ENCODE measurements at places on chromosomes 13 and 19.

- DNase-seq, result peak; percentile 67
These were observed at the start of gene IL12RB1 for GRCh38 chr19:18086590-18087138. Gene IL12RB1 (minus strand): TSS chr19:18086934. CDS start chr19:18086823, 111 bp downstream.

DNA sequence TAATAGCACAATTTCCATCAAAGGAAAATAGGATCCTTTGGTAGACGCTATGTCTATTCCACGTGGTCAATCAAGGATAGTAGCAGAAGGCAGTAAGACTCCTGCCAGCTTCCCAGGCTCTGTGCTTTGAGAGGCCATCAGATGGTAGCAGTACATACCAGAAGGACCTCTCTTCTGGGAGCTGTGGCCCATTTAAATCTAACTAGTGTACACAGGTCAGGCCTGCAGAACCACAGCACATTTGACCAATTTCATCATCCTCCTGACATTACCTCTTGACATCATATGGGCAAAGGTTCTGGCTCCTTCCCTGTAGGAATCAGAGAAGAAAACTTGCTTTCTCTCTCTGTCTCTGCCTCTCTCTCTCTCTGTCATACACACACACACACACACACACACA is 229.6 kb upstream of the HTR2A start:
- DNase-seq, result no peak

DNA sequence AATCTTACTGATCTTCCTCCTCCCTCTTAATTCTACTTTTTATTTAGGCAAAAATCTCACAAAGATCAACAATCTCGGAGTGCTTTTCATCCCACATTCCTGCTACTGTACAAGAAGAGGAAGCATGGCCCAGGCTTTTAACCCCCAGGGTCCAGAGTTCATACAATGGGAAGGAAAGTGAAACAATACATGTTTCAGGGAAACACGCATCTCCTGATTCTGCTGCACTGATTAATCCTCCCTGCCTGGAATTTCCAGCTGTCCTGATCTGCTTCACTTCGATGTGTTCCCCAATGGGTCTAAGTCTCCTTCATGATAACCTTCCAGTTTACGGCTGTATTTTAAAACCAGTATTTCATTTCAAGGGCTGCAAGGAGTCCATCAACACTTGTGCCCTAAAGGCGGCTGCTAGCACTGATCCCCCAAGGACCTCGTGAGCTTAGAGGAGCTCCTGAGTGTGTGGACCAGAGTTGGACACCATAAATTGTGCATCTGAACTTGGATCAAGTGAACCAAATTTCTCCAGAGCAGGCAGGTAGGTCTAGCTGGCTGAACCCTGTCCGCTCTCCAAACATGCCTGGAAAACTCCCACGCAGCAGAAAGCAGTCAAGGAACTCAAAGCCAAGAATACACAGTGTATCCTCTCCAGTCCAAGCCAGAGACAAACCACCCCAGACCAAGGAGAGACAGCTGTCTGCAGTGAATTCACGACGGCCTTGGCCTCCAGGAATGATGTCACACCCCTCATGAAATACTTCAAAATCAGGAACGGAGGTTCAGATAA is 44.3 kb downstream of the COL4A1 start:
- no peak for DNase-seq

- no peak for DNase-seq
These were observed 42.2 kb upstream of the RCBTB2 start for GRCh38 chr13:48575031-48575430.

GRCh38 chr19:35521124-35521743 is 6.9 kb downstream of the SBSN start:
- DNase-seq, result no peak

DNA sequence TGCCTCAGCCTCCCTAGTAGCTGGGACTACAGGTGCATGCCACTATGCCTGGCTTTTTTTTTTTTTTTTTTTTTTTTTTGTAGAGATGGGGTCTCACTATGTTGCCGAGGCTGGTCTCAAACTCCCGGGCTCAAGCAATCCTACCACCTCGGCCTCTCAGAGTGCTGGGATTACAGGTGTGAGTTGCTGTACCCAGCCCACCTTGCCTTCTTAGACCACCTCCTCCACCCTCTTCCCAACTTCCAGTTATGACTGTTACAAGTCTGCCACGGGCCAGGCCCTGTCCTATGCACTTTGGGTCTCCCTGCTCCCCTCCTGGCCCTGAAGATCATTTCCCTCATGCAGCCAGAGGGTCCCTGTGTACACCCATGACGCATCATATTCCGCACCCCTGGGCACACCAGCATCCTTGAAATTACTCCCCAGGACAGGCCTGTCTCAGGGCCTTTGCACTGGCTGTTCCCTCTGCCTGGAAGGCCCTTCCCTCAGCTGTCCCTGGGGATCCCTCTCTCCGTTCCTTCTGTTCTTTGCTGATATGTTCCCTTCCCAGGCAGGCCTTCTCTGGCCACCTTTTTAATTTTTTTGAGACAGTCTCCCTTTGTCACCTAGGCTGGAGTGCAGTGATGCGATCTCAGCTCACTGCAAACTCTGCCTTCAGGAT is 3.0 kb downstream of the LGALS4 start:
- no peak for DNase-seq

GRCh38 chr13:81683521-81683920 is 1342.6 kb upstream of the SPRY2 start:
- no peak for DNase-seq

DNA sequence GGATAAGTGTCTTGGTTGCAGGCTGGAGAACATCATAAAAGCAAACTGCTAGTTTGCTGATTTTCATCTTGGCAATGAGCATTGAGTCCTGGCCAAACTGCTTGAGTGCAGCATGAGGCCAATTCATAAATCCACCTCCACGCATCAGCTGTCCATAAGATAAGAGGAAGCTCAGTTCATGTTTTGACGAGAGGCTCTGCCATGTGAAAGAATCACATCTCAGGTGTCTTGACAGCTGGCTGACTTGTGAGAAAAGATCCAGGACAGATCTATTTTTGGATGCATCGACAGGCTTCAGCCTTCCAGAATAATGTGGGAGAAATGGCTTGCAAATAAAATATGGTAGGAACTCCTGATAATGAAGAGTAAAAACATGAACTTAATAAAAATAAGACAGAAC is 5.4 kb upstream of the ZNF682 start:
- DNase-seq, result no peak

GRCh38 chr13:98410612-98411011 is 166.3 kb downstream of the STK24 start:
- DNase-seq, result no peak

- DNase-seq, result no peak
These were observed 2074.5 kb upstream of the PCDH20 start for GRCh38 chr13:63490149-63490548.

- DNase-seq, result no peak
These were observed 47.5 kb downstream of the COLGALT1 start for GRCh38 chr19:17602872-17603510.

DNA sequence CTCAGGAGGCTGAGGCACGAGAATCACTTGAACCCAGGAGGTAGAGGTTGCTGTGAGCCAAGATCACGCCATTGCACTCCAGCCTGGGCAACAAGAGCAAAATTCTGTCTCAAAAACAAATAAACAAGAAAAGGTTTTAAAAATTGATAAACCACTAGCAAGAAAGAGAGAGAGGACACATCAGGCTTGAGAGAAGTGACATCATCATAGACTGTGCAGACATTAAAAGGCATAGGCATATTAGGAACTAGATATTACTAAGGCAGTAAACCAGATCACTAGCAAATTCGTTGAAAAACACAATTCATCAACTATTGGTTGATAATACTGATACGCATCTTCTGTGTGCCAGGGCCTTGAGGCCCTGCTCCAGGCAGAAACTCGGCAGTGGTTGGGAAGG is 7.7 kb downstream of the A1BG start:
- no peak for DNase-seq

GRCh38 chr13:25945596-25945995 is 106.2 kb downstream of the SHISA2 start:
- no peak for DNase-seq

DNA sequence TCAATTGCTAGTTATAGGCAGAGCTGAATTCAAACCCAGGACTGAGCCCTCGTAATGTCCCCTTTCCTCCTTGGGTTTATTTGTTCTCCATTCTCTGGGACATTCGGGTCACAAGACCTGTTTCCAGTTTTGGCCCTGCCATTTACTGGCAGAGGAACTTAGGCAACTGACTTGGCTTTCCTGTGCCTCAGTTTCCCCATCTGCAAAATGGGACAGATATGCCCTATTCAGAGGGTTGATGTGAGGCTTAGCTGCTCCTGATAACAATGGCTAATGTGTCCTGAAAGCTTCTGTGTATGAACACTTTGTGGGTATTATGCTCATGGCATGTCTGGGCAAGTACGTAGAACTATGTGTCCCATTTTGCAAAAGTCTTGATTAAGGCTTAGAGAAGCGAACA is 996 bp downstream of the ZNF524 start:
- DNase-seq, result no peak

GRCh38 chr19:510606-511100 is 3.4 kb downstream of the TPGS1 start:
- peak; percentile 96 for DNase-seq

DNA sequence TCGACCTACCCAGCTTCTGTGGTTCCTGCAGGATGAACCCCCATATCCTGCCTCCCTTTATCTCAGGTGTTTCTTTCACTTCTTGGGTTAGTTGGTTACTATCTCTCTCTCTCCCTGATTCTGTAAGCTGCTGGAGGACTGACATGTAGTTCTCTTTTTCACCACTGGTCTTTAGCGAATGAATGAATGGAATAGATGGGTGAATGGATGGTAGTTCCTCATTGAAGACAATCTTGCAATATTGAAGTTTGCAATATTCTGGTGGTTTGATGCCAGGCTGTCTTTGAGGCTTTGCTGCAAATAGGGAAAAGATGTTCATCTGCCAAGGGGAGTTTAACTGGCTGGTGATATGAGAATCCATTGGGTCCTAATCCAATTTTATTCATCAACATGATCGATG is 120.2 kb downstream of the UBL3 start:
- no peak for DNase-seq

DNA sequence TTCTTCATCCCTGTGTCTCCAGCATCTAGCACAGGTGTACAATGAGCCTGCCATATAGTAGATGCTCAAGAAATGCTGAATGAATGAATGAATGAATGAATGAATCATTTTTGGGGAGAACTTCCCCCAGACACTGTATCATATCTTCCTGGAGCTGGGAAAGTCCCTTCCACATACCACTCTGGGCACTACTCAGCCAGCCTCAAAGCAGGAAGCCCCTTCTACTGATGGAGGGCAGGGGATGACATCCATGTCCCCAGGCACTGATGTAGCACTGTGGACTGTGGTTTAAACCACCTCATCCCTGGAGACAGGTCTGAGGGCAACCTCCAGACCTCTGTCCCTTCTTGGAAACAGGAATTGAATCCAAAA is 4.8 kb downstream of the GNA15 start:
- no peak for DNase-seq

DNA sequence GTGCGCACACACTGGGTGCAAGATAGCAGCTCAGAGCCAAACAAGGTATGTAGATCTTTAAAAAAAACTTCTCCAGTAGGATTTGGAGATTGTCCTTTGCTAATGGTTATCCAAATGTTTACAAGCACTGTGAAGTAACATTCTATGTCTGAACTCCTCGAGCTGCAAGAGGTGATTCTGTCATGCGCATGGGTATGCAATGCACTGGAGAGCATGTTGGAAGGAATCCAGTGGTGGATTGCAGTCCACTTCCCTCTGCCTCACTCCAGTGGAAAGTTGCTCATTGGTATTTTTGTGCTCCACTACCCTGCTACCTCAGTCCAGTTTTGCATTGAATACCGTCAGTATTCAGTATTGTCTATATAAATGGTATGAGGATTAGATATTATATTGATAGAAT is 132.1 kb downstream of the ATP8A2 start:
- DNase-seq, result no peak

GRCh38 chr19:10418235-10418484 is 2.2 kb upstream of the PDE4A start:
- no peak for DNase-seq

GRCh38 chr19:1952635-1953034 is 11.7 kb downstream of the CSNK1G2 start:
- no peak for DNase-seq

DNA sequence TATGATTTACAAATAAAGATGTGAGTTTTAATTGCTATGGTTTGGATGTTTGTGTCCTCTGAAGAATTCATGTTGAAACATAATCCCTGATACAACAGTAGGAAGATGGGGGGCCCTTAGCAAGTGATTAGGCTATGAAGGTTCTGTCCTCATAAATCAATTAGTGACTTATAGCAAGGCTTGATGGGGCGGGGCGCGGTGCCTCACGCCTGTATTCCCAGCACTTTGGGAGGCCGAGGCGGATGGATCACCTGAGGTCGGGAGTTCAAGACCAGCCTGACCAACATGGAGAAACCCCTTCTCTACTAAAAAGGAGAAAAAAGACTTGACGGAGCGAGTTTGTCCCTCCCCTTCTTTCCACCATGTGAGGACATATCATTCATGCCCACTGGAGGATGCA is 2486.5 kb upstream of the PCDH20 start:
- no peak for DNase-seq

DNA sequence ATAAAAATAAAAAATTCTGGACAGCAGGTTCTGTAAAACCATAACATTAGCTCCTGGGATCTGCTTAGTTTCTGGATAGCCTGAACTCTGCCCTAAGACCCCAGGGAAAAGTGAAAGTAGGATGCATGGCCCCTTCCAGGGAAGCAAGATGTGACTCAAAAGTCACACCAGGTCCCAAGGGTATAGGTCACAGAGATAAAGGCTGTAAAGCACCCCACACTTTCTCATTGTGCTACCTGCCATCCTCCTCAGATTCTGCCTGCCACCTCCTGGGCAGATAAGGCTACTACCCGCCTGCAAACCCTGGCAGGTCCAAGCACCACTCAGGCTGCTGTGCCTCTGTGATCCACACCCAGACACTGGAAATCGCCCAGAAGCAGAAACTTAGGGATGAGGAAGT is 20.6 kb downstream of the FFAR2 start:
- peak; percentile 74 for DNase-seq

DNA sequence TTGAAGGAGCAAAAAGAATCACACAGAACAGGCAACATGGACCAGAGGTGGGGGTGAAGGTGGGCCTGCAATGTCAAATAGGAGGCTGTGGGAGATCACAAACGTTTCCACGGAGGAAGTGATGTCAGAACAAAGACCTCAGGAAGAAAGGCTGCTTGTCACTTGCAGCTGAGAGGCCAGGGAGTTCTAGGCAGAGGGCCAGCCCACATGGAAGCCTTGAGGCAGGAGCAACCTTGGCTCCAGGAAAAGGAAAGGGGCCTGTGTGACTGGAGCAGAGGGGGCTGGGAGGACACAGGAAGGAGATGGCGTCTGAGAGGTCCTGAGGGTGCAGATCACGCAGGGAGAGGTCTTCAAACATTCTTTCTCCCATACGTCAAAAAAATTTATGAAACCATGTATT is 16.3 kb downstream of the ZNF160 start:
- DNase-seq, result no peak

- no peak for DNase-seq
These were observed 82.0 kb upstream of the WASF3 start for GRCh38 chr13:26475176-26476110.

- no peak for DNase-seq
These were observed 7.4 kb upstream of the SPRY2 start for GRCh38 chr13:80348314-80348713.

GRCh38 chr13:72889495-72889894 is 107.6 kb downstream of the PIBF1 start:
- no peak for DNase-seq

- DNase-seq, result no peak
These were observed 205.5 kb upstream of the SOX21 start for GRCh38 chr13:94917824-94918223.

- no peak for DNase-seq
These were observed at the start of gene PTGIR for GRCh38 chr19:46624958-46625661. Gene PTGIR (minus strand): TSS chr19:46625089. CDS start chr19:46624225, 864 bp downstream.

GRCh38 chr13:59166174-59166573 is 997.6 kb downstream of the DIAPH3 start:
- no peak for DNase-seq

All from CD4-positive, alpha-beta T cell treated with Interleukin-15 for 4 hours (primary cell).